ENCODE measurements at places on chromosomes 2 and 18. TPM values are rescaled to one million over a fixed set of nuclear protein-coding genes. Genes with fewer than 3 reads are reported as not detected.

Gene IHH
- not detected for total RNA-seq

Gene C2orf72
- under 0.01 TPM for total RNA-seq

Gene ABCG5
- not detected for total RNA-seq

Gene MITD1
- total RNA-seq = 17.9 TPM

Gene SLC19A3
- total RNA-seq = not detected

Gene RGPD4
- not detected for total RNA-seq
